ENCODE measurements at places on chromosomes 16 and 17. TPM values are rescaled to one million over a fixed set of nuclear protein-coding genes. Genes with fewer than 3 reads are reported as not detected.

The CTRL gene
- total RNA-seq: 0.32 TPM

The CBX2 gene
- total RNA-seq: 0.22 TPM

The MEIOB gene
- total RNA-seq: 0.32 TPM

The GSPT1 gene
- 129 TPM for total RNA-seq

The C17orf58 gene
- 12.3 TPM for total RNA-seq

The C17orf75 gene
- total RNA-seq: 12.8 TPM

The ANKS3 gene
- 26.3 TPM for total RNA-seq

The EME1 gene
- total RNA-seq: 3.0 TPM

The CLEC19A gene
- not detected for total RNA-seq

The PERCC1 gene
- total RNA-seq: not detected

The TNK1 gene
- 4.1 TPM for total RNA-seq

The TVP23A gene
- total RNA-seq: under 0.01 TPM

The SLC5A2 gene
- total RNA-seq: not detected

The TK1 gene
- total RNA-seq: 79.2 TPM

The TMEM114 gene
- not detected for total RNA-seq

The DBNDD1 gene
- total RNA-seq: 0.97 TPM

The CES4A gene
- total RNA-seq: 5.0 TPM

The UTS2R gene
- not detected for total RNA-seq

The GGA2 gene
- total RNA-seq: 50.4 TPM

The SNAI3 gene
- total RNA-seq: not detected

The PRAC1 gene
- total RNA-seq: not detected

The APOH gene
- not detected for total RNA-seq

The NPB gene
- 0.13 TPM for total RNA-seq

The LLGL2 gene
- total RNA-seq: 0.32 TPM

The SLFN12 gene
- 13.5 TPM for total RNA-seq

The HCRT gene
- not detected for total RNA-seq

The PRPF8 gene
- 135 TPM for total RNA-seq

The ZACN gene
- total RNA-seq: not detected
